Posterior vena cava (tissue), 2 donors: ENCODE measurements at places on chromosomes 5 and 9. TPM values are rescaled to one million over a fixed set of nuclear protein-coding genes. Genes with fewer than 3 reads are reported as not detected.
A peak's percentile ranks its signal among the peaks of the same experiment; 100 is the strongest.

Gene LRRTM2
- 0.09 TPM for total RNA-seq

DNA sequence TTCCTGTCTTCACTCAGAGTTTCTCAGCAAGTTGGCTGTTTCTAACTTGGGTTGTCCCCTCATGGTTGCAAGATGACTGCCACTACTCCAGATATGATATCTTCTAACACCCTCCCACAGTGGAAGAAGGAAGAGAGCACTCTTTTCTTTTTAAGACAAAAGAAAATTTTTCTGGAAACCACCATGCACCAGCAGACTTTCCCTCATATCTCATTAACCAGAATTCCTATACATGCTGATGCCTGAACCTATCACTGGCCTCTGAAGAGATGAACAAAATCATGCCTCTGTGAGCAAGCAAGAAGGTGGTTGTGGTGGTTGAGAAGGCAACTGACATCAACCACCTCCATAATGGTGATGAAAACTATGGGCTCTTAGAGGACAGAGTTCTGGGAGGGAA lies 56.8 kb downstream of the FEM1C start:
- DNase-seq: no peak

Gene CDKN2A
- total RNA-seq: 1.4 TPM

GRCh38 chr9:72636621-72637020 lies 115.2 kb downstream of the TMC1 start:
- DNase-seq: no peak

Gene IL17B
- 8.5 TPM for total RNA-seq

Gene STPG3
- total RNA-seq: not detected

Gene PCDH1
- total RNA-seq: 36.7 TPM

Gene GRAMD2B
- total RNA-seq: 21.0 TPM

GRCh38 chr9:137404961-137405567 lies 17.9 kb downstream of the EXD3 start:
- DNase-seq: no peak

DNA sequence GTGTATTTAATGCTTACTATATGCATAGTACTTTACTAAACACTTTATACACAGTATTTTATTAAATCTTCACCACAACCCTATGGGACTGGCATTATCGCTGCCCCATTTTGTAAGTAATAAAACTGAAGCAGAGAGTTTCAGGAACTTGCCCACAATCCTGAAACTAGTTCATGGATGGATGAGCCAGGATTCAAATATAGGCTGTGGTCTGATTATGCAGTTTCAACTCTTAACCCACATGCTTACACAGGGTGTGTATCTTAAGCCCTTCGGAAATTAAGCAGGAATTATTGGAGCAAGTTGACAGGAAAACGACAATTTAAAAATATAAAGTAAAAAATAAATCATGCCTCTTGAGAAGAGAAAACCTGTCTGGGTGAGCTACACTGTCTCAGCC lies 109.0 kb downstream of the ATP10B start:
- DNase-seq: no peak

Gene PCDHAC2
- total RNA-seq: 0.32 TPM

DNA sequence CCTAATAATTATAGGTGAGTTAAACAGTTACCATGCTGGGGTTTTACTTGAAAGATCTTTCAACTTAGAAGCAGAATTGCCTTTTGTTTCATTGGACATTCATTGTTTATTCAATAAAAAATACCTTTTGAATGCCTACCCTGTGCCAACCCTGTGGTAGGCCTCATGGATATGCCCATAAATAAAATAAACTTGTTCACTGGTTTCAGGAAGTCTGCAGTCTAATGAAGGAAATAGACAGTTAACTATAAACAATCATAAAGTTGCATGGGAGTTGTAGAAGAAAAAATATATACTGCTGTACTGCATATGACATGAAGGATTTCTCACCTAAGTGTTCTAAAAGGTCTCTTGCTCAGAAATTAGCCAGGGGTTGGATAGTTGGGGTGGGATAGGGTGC lies 5.3 kb upstream of the GPR21 start:
- no peak for DNase-seq

GRCh38 chr9:110106661-110107060 lies 101.3 kb downstream of the C9orf152 start:
- DNase-seq: no peak

DNA sequence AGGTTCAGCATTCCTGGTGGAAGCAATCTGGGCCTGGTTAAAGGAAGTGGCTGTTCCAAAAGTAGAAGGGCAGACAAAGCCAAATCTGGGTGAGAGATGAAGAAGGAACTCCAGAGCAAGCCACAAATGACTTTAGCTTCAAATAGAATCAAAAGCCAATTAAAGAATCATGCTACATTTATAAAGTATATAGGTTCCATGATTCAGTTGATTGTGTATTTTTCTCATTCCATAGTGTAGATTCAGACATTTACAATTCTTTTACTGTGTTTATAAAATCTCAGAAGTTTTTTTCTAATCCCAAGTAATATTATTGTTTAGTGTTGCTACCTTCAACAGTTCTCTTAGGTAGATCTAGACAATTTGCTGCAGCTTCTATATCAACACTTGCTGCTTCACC lies 262.0 kb downstream of the PLK2 start:
- DNase-seq: no peak

DNA sequence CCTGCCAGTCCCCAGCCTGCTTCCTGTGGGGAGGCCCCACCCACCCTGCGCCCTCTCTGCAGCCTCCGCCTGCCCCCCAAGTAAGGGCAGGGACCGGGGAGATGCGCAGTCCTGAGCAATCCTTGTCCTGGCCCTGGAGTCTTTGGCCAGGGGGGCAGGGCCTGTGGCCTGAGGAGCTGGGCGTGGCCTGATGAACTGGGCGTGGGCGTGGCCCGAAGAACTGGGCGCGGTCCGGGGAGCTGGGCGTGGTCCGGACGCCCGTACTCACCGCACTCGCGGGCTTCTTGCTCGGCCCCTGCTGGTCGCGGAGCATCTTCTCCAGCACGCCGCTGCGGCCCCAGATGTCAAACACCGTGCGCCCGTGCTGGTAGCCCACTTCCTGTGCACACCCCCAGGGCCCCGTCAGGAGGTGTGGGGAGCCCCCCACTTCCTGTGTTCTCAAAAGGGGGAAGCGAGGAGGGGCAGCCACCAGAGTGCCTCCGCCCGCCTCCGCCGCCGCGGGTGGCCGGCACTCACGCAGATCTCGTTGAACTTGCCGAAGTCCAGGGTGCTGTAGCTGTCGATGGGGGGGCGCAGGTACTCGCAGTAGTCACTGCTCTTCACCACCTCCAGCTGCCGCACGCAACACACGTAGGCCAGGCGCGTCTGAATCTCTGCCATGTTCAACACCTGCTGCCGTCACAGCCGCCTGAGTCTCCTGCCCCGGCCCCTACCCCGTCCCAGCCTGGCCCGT lies 2.7 kb upstream of the NSMF start:
- peak; percentile 93 for DNase-seq
